ENCODE measurements at places on chromosomes 12 and 14. TPM values are rescaled to one million over a fixed set of nuclear protein-coding genes. Genes with fewer than 3 reads are reported as not detected.

Gene PPP1R1A
- 203 TPM for polyA plus RNA-seq

DNA sequence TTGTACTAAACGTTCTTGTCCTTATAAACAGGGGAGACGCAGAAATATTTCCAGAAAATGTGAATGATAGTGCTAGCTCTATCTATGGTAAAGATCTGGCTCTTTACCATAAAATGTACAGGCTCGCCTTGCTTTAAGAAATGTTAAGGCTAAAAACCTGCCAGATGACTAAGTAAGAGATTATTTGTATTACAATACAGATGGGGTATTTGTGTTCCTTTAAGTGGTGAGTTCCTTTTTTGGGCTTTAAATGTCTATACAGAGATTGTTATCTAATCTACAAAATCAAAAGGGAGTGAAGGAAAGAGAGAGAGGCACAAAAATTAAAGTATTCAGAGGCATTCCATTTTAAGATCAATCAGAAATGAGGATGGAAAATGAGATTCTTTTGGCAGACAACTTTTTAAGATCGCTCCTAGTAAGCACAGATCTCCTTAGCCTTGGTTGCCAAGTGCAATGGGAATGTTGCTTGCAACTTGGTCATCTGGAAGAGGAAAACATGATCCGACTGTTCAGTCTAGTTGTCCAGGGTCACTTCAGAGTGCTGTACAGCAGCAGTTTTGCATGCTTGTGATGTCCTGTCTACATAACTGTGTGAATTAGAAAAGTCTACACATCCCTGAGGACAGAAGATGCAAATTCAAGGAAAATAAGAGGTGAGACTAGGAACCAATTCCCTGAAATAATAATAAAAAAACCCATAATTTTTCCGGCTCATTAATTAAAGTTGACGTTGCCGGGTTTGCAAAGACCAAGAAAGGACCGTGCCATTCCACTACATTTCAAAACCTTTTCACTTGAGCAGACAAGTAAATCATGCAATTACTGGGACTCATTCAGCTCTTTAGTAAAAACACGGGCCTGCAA is 380.8 kb downstream of the EGLN3 start:
- H3K27ac ChIP-seq: no peak overlapping the region
- H3K27me3 ChIP-seq: no peaks in the 10 kb centered on the region
- no peak for DNase-seq
- H3K4me1 ChIP-seq: no peaks in the 10 kb centered on the region
- H3K4me3 ChIP-seq: no peak overlapping the region
- no peaks in the 10 kb centered on the region for H3K36me3 ChIP-seq

- peaks cover 12% of the 10 kb centered on the region for H3K4me1 ChIP-seq
- no peak overlapping the region for H3K27ac ChIP-seq
- no peak overlapping the region for H3K4me3 ChIP-seq
- peaks cover 5% of the 10 kb centered on the region for H3K27me3 ChIP-seq
- no peak for DNase-seq
- H3K36me3 ChIP-seq: no peaks in the 10 kb centered on the region
Measured at GRCh38 chr14:103923863-103924262, 4.4 kb upstream of the TDRD9 start.

GRCh38 chr14:77682158-77682553 is 25.7 kb downstream of the ALKBH1 start:
- peaks cover 53% of the 10 kb centered on the region for H3K36me3 ChIP-seq
- H3K4me1 ChIP-seq: peaks cover 17% of the 10 kb centered on the region
- no peak for DNase-seq
- peak overlapping the region; percentile 67 for H3K27ac ChIP-seq
- no peak overlapping the region for H3K4me3 ChIP-seq
- no peaks in the 10 kb centered on the region for H3K27me3 ChIP-seq

Measured in psoas muscle (tissue), 8 donors.